ENCODE measurements at places on chromosomes 2 and 18.

DNA sequence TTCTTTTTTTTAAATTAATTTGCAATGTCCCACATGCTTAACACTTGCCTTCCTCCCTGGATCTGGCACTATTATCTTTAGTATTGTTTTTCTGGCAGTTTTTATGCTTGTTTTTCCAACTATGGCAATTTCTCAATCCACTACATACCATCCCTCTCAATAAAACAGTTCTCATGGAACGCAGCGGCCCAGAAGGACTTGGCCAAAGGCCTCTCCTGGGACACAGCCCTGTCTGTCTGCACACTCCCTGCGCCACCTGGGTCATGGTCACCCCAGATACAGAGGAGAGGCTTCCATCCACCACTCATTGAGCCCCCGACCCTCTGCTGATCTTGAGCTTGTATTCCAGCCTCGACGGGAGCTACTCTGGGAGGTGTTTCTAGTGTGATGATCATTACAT is 91.2 kb downstream of the TWIST2 start:
- no peak for DNase-seq

DNA sequence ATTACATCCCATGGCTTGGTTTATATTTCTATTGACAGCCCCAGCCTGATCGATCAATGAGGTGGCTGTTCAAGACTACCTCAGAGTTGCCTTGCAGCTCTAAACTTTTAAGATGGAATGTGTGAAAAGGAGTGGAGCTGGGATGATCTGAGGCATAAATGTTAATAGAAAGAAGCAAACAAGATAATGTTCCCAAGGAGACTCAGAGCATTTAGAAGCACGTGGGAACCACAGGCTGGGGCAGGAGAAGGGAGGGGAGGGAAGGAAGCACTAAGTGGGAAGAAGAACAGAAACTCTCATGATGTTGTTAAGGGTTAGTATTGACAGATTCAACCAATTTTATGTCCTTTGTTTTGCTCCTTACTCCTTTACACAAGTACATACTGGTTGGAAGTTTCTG is 28.8 kb upstream of the LRATD1 start:
- no peak for DNase-seq

GRCh38 chr18:28398471-28398870 is 221.5 kb upstream of the CDH2 start:
- DNase-seq: no peak

DNA sequence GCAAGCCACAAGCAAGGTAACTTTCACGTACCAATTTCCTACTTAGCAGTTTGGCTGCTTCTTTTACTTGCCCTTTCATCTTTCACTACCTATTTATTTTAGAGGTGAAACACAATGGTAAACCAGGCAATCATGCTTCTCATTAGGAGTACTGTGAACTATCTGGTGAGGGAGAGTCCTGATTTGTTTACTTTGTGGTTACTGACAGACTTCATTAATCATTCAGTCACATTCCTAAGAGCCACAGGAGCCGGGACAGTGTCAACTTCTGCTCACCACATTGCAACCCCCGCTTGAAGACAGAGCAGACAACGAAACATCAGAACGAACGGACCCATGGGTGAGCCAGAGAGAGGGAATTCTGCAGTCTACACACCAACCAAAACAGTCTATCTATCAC is 28.8 kb downstream of the TUBB6 start:
- no peak for DNase-seq

GRCh38 chr2:216757532-216757931 is 62.2 kb upstream of the IGFBP5 start:
- DNase-seq: no peak

DNA sequence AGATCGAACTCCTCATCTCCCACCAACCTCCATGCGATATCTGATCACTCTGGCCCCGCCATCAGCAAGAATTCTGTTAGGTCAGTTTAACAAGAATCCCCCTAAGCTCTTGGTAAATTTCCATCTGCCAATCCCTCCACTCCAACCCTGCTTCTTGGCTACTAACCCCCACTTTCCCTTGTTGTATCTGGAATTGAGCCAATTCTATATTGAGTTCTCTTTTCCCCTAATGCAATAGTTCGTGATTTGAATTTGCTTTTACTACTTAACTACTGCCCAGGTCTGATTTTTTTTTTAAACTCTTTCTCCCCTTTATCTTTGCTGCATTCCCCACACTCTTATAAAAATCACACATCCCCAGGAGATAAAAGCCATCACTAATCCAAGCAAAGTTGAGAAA is 159.3 kb upstream of the STK17B start:
- no peak for DNase-seq

- DNase-seq: no peak
Observed at GRCh38 chr18:45657357-45658335, 42.4 kb downstream of the SLC14A2 start.

GRCh38 chr2:43593254-43593653 is 2.6 kb downstream of the THADA start:
- DNase-seq: no peak

DNA sequence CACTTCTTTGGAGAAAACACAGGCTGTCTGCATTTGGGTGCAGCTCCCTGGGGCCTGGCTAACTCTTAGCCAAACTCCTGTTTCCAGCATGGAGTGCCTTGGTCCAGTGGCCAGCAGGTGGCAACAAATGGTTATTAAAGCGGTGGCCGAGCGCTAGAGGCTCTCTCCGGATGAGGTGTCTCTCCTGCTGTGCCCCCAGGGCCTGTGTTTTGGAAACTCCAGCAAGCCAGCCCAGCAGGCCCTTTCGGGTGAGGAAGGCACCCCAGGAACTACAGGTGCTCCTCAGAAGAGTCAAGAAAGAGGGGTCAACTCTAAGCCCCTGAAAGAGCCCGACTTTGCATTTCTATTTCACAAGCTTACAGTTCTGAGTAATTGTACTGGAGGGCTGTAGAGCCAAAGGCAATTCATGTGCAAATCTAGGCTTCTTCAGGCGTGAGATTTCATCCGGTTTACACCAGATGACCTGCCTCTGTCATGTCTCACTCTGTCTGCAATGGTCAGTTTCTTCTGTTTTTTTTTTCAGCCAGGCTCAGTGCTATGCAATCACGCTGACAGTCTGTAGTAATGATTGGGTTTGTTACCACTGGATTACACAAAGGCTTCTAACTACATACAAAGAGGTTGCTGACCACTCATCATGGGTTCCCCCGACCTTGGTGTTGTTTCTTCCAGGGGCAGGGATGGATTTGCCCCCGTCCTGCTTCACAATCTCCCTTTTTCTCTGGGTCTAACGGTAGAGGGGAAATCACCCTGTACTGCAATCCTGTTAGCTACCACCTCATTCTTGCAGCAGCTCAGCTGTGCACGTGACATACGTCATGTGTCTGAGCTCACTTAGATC is 7.6 kb upstream of the CHRNA1 start:
- DNase-seq: peak; percentile 21

DNA sequence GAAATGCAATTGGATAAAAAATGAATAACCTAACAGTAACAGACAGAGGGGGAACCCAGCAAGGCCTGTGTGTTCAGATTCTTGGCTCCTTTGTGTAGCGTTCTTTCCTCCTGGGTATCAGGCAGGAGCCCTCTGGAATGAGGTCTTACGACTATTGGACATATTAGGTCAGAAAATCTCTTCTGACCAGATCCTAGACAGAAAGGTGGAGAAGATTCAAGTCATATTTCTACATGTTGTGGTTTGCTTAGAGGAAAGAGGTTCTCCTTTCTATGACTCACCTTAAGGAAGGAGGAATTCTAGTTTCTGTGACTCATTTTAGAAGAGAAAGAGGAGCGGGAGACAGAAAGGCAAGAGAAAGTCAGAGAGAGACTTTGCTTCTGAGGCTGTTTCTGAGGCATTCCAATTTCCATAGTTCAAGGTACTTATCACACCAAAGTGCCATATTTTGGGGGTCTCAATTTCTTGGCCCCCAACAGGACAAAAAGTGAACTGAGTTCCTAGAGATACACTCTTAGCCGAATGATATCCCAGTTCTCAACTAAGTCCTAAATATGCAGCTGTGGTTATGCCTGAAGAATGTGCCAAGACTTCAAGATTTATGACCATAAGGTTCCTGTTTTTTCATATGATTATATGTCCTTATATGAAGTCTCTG is 618.6 kb downstream of the ZEB2 start:
- no peak for DNase-seq

DNA sequence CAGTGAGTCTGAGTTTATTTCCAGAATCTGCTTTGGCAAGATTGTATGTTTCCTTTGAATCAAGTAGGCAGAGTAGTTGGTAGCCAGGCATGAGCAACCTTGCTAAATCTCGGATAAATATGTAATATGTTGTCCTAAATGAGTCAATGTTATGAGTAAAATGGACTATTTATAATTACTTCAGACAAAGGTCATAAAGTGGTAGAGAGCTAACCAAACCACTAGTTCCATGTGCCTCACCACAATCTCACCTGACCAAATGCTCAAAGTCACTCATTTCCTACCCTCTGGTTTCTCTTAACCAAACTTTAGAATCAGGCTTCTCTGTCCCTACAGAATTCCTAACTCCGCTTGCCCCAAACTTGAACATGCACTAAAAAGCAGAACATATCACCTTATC is 261.2 kb upstream of the FSIP2 start:
- no peak for DNase-seq

DNA sequence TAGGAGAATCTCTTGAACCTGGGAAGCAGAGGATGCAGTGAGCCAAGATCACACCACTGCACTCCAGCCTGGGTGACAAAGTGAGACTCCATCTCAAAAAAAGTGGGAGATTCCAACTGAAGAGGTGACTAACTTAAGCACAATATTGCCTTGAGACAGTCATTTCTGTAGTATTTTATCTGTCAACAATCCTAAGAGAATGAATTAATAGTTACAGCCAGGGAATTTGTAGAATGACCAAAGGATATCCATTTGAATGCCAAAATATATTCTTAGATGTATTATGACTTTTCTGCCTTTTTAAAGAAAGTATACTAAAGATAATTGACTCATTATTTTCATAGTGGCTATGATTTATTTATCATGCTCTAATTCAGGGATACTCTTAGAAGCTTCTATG is 40.7 kb upstream of the CCDC150 start:
- DNase-seq: no peak

- DNase-seq: no peak
Observed at GRCh38 chr2:28355521-28356094, 37.0 kb upstream of the FOSL2 start.

DNA sequence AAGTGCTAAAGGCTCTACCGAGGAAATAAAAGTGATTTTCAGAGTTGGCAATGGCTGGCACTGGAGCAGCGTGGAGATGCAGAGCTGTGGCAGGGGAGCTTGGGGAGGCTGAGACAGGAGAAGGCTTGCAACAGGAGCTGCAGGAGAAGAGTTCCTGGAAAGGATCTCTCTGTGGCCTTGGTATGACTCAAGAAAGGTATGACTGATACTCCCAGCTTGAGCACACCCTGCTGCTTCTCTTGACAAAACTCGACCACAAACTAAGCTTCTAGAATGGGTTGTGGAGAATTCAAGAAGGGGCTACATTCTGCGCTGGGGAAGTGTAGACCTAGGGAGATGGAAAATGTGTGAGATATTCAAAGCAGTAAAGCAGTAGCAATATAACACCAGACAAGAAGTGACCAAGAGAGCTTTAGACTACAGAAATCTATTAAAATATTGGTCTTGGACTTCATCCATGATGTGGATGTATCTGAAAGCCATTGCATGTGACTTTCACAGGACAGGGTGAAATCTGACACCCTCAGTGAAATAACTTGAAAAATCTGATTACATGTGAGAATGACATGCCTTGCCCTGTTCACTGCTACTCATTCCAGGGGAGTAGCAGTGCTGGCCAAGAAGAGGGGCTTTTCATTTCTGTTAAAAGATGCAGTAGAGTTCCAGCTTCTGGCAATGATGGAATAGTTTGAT is 41.5 kb downstream of the SUCLG1 start:
- no peak for DNase-seq

DNA sequence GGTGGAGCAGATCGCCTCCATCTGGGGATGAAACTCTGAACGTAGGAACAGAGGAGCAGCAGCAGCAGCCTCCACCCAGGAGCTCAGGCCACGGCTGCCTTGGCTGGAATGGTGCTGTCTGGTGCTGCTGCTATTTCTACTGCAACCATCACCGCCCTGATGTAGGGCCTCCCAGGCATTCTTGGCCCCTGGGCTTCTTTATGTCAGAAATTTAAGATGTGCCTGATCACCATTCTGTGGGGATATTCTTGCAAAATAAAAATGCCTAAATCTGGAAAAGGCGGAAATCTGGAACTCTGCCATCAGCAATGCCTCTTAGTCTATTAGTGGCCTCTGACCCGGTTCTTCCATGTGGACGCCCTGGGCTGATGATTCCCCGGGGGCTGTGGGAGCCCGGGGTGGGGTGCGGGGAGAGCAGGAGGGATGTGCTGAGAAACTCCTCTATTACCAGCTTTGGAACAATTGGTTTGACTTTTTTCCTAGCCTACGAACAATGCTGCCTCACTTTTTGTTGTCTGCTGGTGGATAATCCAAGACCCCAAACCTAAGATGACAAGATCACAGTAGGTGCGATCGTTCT is 47.2 kb downstream of the FAM124B start:
- DNase-seq: no peak

- no peak for DNase-seq
Observed at GRCh38 chr18:8797206-8797605, 91.8 kb downstream of the MTCL1 start.

- DNase-seq: no peak
Observed at GRCh38 chr18:61608316-61608715, 275.1 kb downstream of the CDH20 start.

DNA sequence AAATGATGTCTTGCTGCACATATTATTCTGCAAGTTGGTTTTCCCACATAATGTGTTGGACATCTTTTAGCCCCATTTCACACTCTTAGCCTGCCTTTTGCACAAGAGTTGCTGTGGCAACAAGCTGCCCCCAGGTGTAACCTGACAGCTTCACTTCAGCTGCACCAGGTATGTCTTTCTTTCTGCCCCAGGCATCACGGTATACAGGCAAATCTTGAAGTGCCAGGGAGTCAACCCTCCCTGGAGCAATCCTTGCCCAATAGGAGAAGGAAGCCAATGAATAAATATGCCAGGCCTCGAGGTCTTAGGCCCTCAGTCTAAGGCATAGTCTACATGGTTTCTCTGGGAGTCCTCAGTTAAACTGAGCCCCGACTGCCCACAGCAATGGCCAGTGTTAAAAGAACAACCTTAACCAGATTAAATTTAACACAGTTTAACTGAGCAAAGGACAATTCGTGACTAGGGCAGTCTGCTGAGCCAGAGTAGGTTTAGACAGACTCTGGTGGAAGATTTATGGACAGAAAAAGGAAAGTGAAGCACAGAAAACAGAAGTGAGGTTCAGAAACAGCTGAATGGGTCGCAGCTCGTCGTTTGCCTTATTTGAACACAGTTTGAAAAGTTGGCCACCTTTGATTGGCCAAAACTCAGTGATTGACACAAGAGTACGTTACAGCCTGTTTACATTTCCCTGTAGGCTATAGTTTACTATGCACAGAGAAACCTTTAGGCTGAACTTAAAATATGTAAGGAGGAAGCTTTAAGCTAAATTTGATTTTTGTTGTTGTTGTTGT is 32.0 kb upstream of the C1QL2 start:
- no peak for DNase-seq

DNA sequence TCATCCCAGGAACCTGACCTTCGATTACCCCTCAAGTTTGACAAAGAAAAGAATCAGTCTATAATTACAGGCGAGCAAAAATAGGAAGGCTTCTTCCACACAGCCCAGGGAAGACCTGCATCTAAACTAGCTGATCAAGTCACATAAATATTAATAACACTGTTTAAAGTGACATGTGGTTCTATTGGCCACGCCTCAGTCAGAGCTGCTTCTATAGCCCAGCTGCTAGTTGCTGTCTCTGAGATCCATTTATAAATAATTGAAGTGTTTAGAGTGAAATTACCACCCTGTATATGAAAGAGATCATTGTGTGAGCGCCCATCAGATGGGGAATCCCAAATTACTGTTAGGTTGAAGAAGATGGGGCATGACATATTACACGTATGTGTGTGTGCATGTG is 426.0 kb downstream of the CDH2 start:
- DNase-seq: no peak
